Hippocampal formation (tissue), 2 donors: ENCODE measurements at places on chromosomes 13 and 19.

- no peak for DNase-seq
Measured at GRCh38 chr13:35681685-35682084, 205.2 kb upstream of the MAB21L1 start.

DNA sequence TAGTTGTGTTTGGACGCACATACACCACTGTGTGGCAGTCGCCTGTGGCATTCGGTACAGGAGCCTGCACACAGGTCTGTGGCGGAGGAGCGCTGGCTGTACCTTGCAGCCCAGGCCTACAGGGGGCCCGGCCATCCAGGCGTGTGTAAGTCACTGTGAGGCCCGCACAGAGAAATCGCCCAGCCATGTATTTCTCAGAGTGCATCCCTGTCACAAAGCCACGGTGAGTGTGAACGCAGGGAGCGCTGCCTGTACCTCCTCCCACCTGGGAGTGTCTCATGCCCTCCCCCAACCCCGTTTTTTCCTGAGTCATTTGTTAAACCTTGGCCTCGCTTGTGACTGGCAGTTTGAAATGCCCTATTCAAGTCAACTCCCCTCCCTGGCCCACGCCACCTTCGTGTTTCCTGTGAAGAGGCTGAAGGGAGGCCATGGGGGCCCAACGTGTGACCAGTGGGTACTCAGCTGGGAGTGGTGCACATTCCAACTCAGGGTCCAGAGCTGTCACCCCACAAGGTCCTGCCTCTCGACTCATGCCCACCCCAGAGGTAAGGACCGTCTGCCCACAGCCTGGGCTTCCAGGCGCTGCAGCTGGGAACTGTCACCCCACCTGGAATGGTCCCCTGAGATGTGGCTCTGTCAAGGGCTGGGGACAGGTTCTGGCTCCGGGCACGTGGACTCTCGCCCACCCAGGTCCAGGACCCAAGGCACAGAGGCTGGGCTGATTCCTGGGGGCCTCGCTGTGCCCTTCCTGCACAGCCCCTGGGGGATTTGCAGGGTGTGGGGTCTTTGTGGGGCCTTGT lies 11.6 kb upstream of the RASA3 start:
- DNase-seq: no peak

DNA sequence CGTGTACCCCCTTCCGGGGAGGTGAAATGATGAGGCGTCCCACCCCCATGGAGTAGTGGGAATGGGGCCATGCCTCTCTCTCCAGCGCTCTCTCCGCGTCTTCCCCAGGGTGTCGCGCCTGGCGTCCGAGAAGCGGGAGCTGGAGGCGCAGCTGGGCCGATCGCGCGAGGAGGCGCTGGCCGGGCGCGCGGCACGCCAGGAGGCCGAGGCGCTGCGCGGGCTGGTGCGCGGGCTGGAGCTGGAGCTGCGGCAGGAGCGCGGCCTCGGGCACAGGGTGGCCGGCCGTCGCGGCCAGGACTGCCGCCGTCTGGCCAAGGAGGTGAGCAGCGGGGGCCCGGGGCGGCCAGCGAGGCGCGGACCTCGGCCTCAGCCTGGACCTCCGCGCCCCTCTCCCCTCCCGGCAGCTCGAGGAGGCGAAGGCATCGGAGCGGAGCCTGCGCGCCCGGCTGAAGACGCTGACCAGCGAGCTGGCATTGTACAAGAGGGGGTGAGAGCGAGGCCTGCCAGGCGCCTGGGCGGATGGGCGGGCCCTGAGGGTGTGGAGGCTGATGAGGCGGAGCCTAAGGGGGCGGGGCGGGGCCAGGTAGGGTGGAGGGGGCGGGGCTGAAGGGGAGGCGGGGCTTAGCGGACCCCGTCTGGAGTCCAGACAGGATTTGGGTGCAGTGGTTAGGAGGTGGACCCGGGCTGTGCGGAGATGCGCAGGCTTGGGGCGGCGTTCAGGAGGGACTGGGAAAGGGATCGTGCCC lies 7.7 kb downstream of the PGLYRP1 start:
- DNase-seq: no peak

GRCh38 chr13:30545320-30545719 lies 72.4 kb upstream of the USPL1 start:
- no peak for DNase-seq
